ENCODE measurements at places on chromosomes 6 and 20.

GRCh38 chr20:15625981-15626380 lies 947.3 kb downstream of the KIF16B start:
- DNase-seq = no peak

DNA sequence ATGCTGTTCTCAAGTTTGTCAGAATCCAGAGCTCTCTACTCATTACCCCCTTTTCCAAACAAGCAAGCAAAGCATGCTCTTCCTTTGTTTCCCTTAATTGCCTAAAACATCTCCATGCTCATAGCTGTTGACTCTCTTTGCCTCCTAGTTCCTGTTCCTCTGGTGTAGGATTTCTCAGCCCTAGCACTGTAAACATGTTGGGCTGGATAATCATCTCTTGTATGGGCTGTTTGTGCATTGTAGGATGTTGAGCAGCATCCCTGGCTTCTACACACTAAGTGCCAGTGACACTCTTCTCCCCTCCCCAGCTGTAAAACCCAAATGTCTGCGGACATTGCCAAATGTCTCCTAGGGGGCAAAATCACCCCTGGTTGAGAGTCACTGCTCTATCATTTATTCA lies 14.0 kb downstream of the PPARD start:
- no peak for DNase-seq

GRCh38 chr6:31473780-31474761 lies 23.9 kb upstream of the MICB start:
- no peak for DNase-seq

GRCh38 chr6:162999575-163000285 lies 272.0 kb downstream of the PACRG start:
- no peak for DNase-seq

- no peak for DNase-seq
Measured at GRCh38 chr6:15458021-15458459, 204.8 kb downstream of the DTNBP1 start.

Data from CD4-positive, alpha-beta T cell treated with Interleukin-21 for 1 hour (primary cell).